ENCODE measurements at places on chromosomes 7 and 10.

DNA sequence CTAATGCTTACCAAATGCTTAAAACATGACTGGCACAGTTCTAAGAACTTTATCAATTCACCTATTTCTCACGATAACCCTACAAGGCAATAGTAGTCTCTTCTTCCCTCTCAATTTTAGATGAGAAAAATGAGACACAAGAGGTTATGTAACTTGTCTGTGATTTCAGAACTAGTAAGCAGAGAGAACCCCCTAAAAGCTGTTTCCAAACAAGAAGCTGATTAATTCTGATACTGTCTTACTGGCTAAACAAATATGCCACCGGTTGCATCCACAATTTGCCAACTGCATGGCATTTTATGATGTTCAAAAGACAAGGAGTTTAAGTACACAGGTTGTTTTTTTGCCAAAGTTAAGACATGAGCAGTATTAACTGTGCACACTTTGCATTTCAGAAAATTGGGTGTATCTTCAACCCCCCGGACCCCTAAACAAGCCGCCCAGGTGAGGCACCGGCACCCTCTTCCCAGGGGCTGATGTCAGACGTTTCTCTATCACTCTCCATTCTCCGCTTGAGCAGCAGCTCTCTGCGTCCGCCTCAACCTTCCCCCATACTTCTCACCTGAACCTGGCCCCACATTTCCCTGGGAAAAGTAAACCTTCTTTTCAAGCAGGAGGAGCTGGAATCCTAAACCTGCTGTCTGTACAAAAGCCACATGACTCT is 21.7 kb downstream of the RSU1 start:
- no peak for DNase-seq

GRCh38 chr7:7425321-7425720 is 110.4 kb downstream of the COL28A1 start:
- no peak for DNase-seq

DNA sequence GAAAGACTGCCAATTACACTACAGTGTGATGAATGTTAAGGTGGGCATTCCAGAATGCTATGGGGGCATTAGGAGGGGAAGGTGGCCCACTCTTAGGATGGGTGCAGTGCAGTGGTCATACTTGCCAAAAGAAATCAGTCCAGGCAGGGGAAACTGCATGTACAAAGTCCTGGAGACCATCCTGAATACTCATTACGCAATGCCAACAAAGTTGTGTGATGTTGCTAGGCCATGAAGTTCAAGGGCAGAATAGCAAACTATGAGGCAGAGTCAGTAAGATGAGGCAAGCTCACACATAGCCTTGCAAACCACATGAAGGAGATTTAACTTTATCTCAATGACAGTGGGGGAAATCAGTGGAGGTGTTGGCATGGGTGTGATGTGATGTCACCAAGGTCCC is 49.8 kb upstream of the SLC35B4 start:
- DNase-seq: no peak

- DNase-seq: peak; percentile 49
Measured at GRCh38 chr7:43648473-43649406, 65.8 kb downstream of the STK17A start.

GRCh38 chr10:106625751-106626150 is 538.8 kb downstream of the SORCS1 start:
- DNase-seq: no peak

DNA sequence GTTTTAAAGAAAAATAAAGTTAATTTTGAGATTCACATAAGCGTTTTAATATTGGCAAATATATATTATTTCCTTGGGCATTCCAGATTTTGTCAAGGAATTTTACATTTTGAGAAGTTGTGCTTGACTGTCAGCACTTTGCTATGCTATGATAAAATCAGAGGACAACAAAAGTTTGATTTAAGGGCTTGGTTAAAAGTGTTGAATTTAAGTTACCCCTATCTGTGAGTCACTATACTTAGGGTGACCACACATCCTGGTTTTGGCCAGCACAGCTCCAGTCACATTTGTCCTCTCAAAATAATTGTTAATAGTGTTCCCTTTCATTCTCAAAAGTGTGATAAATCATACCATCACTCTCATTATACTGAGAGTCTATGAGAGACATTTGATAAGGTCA is 34.2 kb upstream of the ANK3 start:
- DNase-seq: no peak

- no peak for DNase-seq
Measured at GRCh38 chr10:76036111-76036940, 604.9 kb downstream of the LRMDA start.

Data from stimulated activated naive CD4-positive, alpha-beta T cell (primary cell).